ENCODE measurements at places on chromosomes 1 and 21.

GRCh38 chr1:155695072-155695471 is 6.2 kb downstream of the DAP3 start:
- no peak for DNase-seq

DNA sequence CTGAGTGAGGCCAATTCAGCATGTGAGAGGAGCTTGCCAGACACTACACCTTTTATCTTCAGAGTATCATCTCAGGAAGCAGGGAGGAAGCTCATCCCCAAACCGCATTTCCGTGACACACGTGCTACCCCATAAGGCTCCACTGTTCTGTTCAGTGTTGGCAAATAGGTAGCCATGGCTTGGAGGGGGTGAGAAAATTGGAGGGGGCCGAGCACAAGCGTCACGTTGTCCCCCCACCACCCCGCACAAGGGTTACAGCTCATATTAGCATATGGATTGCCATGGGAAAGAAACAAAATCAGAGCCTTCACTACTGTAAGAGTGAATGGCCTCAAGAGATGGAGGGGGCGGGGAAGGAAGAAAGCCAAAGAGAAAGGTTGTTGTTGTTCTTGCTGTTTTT is 46.7 kb downstream of the OLIG1 start:
- DNase-seq: no peak

GRCh38 chr1:37752213-37752582 is 12.7 kb downstream of the EPHA10 start:
- DNase-seq: no peak

DNA sequence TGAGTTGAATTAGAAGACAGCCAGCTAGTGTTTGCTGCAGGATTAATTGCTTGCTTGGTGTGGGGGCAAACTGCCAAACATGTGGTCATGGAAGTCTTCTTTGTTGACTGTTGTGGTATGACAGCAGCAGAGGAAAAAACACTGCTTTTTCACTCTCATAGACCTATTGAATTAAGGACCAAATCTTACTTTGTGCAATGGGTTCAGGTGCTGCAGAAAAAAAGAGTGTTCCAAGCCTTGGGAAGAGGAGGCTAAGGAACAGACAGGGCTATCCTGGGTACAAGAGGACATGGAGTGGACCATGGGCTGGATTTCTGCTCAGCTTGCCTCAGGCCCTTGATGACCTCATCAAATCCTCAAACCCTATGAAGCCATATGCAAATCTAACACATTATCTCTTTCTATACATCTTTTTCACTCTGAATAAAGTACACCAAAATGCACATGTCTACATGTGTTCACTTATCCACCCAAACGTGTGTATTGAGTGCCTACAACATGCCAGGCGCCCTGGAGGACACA is 61.5 kb downstream of the SIPA1L2 start:
- DNase-seq: no peak

GRCh38 chr21:35468991-35469390 is 419.9 kb upstream of the RUNX1 start:
- no peak for DNase-seq

DNA sequence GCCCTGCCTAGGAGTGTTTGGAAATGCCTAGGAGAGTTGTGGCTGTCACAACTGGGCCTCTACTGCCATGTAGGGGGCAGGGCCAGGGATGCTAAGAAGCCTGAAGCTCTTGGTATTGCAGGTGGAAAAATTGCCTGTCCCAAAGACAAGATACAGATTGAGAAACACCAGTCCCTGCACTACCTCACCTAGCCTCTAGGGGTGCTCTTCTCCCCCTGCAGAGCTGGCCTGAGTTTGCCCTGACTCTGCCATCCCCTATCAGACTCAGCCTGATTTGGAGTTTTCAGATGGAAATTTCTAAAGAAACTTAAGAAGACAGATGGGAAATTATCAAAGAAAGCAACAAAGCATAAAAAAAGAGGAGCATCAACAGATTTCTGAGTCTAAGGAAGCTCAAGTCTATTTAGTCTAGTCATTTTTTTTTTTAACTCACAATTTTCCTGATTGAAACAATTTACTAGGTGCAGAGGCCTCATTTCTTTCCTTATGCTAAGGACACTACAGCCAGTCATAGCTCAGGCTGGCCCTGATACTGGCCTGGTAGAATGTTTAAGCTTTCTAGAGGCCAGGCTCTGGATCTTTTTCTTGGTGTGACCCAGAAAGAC is 61.4 kb upstream of the LRRN2 start:
- DNase-seq: peak; percentile 83

DNA sequence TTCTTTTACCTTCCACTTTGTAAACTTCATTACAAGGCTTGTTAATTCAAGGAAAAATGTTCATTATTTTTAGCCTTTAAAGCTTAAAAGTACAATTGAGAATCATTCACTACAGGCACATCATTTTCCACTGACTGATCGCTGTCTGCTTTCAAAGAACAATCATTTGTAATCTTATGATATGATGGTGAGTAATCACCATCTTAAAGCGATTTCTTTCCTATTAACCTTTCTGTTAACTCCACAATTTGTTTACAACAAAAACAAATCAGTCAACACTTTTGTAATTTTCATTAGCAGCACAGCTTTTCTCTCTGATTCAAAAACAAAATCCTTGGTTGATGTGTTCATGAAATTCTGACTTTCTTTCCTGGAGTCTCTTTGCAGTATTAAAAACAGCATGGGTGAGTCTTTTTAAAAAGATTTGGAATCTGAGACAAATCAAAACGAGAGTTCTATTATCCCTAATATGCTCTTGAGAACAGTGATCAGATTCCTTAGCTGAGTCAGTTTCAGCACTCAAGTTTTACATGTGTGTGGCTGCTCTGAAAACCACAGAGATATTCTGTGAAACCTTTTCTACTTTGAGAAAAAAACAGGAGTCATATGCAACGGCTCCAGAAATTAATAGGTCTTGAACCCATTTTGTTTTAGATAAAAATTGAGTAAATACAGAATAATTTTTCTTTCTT is 145.8 kb upstream of the TMPRSS15 start:
- no peak for DNase-seq

DNA sequence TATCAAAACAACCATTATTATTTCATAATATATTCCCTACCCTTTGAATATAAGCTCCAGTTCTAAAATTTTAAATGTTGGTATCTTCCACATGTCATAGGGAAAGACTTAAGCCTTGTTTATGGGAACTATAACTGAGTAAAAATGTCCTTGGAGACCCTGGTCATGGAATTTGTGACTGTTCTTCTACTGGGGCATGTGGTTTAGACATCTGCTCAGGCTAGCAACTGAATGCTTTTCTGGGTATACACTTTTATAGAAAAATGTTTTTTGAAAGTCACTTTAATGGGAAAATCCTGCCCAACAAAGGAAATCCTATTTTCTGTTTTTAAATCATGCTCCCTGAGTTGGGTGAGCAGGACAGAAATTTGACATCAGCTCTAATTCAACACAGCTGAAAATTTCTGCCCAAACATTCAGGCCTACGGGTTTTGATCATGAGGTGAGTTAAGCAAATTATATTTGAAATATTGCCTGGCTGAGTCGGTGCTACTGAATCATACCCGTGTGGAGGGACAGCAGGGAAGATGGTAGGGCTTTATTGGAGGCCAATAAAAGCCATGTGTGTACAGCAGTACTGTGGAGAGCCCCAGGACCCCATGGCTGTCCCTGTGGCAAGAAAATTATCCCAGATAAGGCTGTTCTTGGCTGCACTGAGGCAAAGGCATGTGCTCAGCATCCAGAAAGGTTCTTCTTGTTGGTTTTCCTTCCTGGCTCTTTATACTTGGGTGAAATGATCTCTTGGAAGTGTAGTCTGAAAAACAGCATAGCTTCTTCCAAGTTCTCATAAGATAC is 391.8 kb downstream of the DISC1 start:
- DNase-seq: no peak

DNA sequence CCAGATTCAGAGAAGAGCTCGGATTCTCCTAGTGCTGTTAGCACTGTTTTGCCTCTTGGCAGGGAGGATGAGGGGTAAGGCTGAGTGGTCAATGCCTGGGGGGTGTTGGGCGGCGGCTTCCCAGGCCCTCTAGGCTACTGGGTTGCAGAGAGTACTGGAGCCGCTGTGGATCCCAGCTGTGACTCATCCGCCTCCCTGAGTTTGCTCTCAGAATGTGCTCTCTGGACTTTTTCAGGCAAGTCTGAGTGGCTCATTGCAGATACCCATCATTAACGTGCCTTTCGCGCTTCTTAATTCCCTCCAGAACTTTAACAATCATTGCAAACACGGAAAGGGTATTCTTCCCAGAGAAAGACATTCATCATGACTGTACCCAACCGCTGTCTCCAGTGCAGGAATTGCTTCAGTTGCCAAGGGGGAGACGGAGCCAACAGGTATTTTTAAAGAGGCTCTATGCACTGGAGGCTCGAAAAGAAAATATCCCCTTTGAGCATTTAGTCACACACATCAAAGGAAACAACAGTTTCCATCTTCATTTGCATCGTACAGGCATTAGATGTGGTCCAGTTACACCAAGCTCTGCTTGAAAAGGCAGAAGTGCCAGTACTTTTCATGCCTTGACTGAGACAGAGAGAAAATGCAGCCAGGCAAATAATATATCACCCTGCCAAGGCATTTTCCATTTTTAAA is 14.4 kb upstream of the CAMTA1 start:
- no peak for DNase-seq

DNA sequence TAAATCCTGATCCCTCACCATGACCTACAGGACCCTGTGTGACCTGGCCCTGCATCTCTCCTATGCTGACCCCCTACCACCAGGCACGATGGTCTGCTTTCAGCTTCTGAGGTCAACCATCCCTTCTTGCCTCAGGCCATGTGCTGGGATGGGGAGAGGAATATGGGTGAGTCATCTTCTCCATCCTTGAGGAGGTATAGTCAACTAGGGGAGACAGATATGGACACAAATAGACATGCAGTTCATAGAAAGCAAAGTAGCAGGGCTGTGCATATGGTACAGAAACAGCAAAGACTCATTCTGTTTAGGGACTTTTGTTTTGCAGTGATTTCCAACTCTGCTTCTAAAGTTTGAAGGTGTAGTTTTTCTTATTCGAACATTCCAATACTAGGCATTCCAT is 250.8 kb upstream of the FGGY start:
- no peak for DNase-seq

DNA sequence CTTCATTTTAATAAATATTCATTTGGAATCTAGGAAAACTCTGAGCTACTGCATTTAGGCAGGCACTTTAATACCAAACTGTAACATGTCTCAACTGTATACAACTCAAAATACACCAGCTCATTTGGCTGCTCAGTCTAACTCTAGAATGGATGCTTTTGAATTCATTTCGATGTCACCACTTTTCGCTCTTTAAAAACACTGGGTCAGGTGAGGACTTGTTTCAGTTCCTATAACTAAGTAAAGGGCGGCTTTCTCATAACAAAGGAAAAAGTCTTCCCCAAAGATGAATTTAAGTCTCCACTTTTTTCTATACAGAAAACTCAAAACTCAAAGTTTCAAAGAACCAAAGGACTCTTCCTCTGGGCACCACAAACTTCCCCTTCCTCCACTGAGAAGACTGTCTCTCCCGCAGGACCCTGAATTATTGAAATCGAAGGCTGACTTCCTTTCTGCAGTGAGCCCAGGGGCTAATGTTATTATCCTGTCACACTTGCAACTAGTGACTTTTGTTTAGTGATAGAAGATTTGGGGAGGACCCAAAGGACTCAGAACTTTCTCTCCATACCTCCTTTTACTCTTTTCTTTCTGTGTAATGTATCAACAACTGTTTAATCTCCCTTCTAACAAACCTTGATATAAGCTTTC is 9.7 kb upstream of the DHX9 start:
- DNase-seq: no peak

- DNase-seq: no peak
Observed at GRCh38 chr1:197272791-197273190, 4.7 kb downstream of the CRB1 start.

DNA sequence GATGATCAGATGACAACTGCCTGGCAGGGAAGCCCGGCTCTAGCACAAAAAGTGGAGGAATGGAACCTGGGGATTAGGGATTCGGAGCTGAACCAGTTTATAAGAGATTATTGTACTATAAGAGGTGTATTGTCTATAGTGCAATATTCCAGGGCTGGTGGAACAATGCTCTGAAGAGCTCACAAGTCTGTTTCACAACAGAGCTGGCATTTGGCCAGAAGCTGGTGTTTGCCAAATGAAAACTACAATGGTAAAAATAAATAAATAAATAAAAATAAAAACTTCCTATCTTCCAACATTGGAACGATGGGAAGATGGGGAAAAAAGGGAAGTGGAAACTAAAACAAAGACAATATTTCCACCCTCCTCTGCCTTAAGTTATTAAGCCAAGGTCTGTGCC is 73.5 kb downstream of the CHODL start:
- DNase-seq: no peak

- no peak for DNase-seq
Observed at GRCh38 chr1:112793631-112794565, 78.8 kb upstream of the PPM1J start.

DNA sequence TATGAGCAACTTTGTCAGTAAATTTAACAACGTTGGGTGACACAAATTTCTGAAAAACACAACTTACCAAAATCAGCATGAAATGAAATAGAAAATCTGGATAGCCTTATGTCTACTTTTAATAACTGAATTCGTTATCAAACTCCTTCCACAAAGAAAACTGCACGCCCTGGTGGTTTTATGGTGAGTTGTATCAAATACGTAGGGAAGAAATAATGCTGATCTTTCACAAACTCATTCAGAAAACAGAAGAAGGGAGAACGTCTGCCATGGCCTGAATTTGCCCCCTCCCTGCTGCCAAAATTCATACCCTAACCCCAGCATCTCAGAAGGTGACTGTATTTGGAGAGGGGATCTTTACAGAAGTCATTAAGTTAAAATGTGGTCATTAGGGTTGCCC is 50.0 kb upstream of the COL18A1 start:
- peak; percentile 24 for DNase-seq

DNA sequence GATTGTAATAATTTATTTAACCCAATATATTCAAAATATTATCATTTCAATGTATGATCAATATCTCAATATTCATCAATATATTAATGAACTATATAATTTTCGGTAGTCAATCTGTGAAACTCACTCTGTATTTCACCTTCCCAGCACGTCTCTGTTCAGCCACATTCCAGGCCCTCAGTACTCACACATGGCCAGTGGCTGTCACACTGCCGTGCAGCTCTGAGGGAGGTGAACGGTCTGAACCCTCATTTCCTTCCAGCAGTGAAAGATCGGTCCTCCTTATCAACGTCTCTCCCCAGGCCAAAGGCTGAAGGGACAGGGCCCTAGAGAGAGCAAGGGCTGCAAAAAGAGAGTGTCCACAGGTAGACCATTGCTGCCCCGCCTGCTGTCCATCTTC is 39.5 kb upstream of the ZNF124 start:
- peak; percentile 42 for DNase-seq

- DNase-seq: peak; percentile 24
Observed at GRCh38 chr1:95168761-95169351, 51.7 kb downstream of the TLCD4 start.

GRCh38 chr21:32753818-32754585 is 17.6 kb downstream of the PAXBP1 start:
- no peak for DNase-seq

DNA sequence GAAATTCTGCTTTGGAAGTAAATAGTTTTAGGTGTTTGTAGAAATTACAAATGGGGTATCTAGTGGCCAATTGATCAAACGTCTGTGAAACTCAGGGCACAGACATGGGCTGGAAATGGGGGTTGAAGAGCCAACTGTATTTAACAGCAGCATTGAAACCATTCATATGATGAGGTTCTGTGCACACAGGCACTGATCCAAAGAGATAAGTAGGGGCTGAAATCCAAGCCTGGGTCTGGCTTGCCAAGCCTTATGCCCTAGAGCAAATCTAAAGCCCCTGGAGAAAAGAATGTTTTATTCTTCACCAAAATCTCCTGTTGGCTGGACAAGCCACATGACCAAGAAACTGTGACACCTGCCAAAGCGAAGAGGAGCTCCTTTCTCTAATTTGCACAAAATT is 67.6 kb upstream of the ST6GALNAC5 start:
- no peak for DNase-seq

- DNase-seq: peak; percentile 90
Observed at GRCh38 chr1:202105571-202106339, 17.0 kb upstream of the GPR37L1 start.

Measured in OCI-M1 (cell line).